ENCODE measurements at places on chromosomes 6 and 20. TPM values are rescaled to one million over a fixed set of nuclear protein-coding genes. Genes with fewer than 3 reads are reported as not detected.

DNA sequence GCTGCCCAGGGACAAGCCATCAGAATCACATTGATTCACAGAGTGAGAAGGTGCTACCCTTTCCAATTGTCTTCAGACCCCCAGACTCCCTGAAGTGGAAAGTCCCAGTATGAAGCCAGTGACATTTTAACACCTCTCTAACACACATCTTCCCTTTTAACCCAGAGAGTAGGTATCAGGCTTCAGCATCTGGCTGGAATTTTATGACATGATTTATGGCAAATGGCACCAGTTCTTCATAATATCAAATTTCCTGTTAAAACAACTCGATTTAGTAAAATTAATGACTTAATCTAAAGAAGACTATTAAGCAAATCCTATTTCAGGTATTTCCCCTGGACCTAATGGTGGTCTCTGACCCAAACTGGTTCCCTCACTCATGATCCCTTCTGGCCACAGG is 25.0 kb downstream of the KCNB1 start:
- H3K36me3 ChIP-seq: no peaks in the 10 kb centered on the region
- peak; percentile 62 for DNase-seq
- no peak overlapping the region for H3K4me3 ChIP-seq

CHRNA4 gene
- not detected for total RNA-seq

DNA sequence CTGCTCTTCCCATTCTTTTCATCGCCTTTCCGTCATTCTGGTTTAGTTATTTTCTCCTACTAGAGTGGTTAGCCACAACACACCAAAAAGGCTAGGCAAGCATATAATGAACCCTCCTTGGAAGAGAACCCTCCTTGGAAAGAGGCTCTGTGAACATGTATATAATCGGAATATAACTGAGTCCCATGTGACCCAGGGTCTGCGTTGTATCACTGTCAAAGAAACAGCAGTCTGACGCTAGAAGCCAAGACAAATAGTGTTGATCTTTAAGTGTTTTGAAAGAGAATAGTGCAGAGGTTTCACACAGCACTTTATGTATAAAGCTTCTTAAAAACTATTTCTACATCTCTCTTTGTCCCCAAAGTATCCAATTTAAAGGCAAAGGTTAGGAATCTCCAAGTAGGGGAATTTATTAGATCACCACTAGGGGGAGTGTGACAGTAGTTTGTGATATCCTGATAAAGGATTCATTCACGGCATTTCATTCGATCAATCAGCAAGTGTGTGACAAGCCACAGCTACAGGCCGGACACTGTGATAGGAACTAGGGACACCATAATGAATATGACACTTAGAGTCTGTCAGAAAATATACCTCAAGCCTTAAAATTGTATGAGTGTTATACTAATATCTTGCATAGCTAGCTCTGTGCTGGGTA is 395.3 kb downstream of the CD109 start:
- no peaks in the 10 kb centered on the region for H3K27me3 ChIP-seq
- peak overlapping the region; percentile 50 for H3K4me3 ChIP-seq
- no peaks in the 10 kb centered on the region for H3K4me1 ChIP-seq
- no peak for DNase-seq
- no peaks in the 10 kb centered on the region for H3K36me3 ChIP-seq
- no peak overlapping the region for H3K27ac ChIP-seq

TSHZ2 gene
- total RNA-seq: 3.6 TPM

DNA sequence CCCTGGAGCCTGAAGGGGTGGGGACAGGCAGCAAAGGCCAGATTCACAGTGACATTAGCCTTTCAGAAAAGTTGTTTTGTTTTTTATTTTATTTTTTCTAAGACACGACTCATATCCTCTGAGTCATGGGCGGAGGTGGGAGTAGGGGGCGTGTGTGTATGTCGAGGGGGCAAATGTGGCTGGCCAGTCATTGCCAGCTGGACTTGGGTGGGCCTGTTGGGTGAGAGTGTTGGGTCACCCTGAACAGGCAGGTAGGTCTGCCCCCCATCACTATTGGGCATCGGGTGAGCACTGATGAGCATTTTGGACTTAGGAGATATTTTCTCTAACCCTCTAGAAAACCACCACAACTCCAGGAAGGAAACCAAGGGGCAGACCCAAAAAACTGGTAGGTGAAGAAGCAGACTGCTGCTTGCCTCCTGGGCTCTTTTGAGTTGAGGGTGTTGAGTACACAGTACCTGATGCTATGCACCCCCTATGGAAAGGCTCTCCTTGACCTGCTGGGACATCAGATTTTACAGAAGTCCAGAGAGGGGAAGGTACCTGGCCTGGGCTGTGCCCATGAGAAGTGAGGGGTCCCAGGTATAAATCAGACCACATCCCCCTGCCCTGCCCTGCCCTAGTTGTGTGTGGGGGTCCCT is 5.6 kb downstream of the SMIM29 start:
- H3K27me3 ChIP-seq: no peaks in the 10 kb centered on the region
- peak overlapping the region; percentile 93 for H3K27ac ChIP-seq
- H3K4me3 ChIP-seq: no peak overlapping the region
- peaks cover 34% of the 10 kb centered on the region for H3K36me3 ChIP-seq
- peak; percentile 93 for DNase-seq
- peaks cover 60% of the 10 kb centered on the region for H3K4me1 ChIP-seq

DNA sequence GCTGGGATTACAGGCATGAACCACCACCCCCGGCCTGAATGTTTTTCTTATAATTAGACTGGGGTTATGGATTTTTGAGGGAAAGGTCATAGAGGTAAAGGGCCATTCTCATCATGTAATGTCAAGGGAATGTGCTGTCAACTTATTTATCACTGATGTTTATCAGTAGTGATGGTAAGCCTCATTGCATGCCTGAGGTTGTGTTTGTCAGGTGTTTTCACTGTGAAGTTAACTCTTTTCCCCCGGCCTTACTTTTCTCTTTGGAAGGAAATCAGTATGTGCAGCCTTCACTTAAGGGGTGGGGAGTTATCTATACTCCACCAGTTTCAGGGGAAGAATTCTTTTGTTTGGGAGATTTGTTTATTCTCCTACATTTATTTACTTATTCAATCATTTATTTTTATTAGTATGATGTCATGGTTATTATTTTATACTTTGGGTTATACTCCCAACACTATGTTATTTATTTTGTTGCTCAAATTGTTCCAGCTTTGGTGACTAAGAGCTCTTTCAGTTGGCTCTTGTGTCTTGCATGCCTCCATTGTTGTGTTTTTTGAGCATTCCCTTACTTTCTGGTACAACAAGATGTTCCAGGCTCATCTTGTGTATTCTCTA is 2.8 kb upstream of the SLC17A5 start:
- no peak overlapping the region for H3K27ac ChIP-seq
- H3K4me3 ChIP-seq: no peak overlapping the region
- H3K4me1 ChIP-seq: peaks cover 9% of the 10 kb centered on the region
- peak; percentile 26 for DNase-seq

MLN gene
- not detected for total RNA-seq

DNA sequence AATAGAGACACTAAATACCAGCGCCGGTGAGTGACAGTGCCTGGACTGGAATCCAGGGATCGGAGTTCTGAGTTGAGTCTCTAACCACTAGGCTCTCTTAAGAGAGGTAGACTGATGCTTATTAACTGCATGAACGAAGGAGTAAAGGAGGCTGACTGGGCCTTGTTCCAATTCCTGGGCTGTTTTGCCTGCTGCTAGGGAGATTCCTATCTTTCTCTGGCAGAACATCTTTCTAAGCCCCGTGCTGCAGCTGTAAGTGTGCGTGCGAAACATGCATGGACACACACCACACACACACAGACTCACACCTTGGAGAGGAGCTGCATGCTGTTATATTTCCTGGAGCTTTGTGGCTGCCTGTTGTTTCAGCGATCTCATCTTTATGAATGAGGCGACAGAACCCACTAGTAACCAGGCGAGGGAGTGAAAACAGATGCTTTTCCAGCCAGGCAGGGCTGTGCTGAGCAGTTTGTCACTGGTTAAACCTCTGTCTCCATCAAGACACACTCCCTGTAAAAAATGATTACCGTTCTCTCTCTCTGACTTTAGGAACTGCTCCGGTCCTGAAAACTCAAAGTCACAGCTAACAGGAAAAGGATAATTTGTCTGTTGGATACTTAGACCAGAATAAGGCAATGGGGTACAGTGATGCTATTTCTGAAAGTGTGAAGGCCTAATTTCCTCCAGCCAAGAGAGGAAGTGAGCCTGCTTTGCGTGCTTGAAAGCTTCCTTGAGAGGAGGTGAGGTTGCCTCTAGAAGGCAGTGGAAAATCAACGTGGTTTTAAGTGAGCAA is 157.4 kb upstream of the ZNF217 start:
- DNase-seq: peak; percentile 73
- H3K27me3 ChIP-seq: no peaks in the 10 kb centered on the region
- H3K4me1 ChIP-seq: peaks cover 18% of the 10 kb centered on the region

DNA sequence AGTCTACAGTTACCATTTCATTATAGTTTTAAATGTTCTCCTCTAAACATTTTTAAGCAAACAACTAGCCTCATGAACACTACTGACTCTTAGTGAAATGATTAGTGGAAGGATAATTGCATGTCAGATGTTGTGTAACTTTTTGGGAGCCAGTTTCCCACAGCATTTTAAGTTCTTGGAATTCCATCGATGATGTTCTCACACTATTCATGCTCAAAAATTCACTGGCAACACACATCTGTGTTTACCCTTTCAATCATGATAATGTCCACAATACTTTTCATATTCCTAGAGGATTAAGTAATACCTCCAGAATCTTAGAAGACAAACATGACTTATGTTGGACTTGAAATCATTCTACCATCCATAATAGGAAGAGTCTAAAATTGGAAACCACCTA is 678.1 kb upstream of the ID4 start:
- no peak overlapping the region for H3K27ac ChIP-seq
- no peaks in the 10 kb centered on the region for H3K27me3 ChIP-seq
- H3K4me3 ChIP-seq: no peak overlapping the region
- no peak for DNase-seq
- no peaks in the 10 kb centered on the region for H3K36me3 ChIP-seq

FOXF2 gene
- total RNA-seq: 1.1 TPM

UCKL1 gene
- 23.9 TPM for total RNA-seq

PROKR2 gene
- not detected for total RNA-seq

TTBK1 gene
- under 0.01 TPM for total RNA-seq

GRM1 gene
- total RNA-seq: under 0.01 TPM

- H3K27ac ChIP-seq: no peak overlapping the region
- H3K4me1 ChIP-seq: no peaks in the 10 kb centered on the region
- no peak overlapping the region for H3K4me3 ChIP-seq
- peak; percentile 78 for DNase-seq
- H3K27me3 ChIP-seq: no peaks in the 10 kb centered on the region
These were observed 208.2 kb downstream of the DLL1 start for GRCh38 chr6:170082531-170083187.

LY6G6F gene
- not detected for total RNA-seq

UNC93A gene
- total RNA-seq: not detected

GRCh38 chr6:26122005-26122388 is 34.8 kb downstream of the HFE start:
- H3K36me3 ChIP-seq: no peaks in the 10 kb centered on the region
- no peaks in the 10 kb centered on the region for H3K27me3 ChIP-seq
- no peak for DNase-seq
- peak overlapping the region; percentile 80 for H3K27ac ChIP-seq

Data from osteoblast (primary cell).